ENCODE measurements at places on chromosomes 16 and 17.

- DNase-seq = no peak
These were observed 6.2 kb downstream of the RARA start for GRCh38 chr17:40315206-40315605.

- no peak for DNase-seq
These were observed 23.1 kb upstream of the C1QTNF8 start for GRCh38 chr16:1119129-1119528.

DNA sequence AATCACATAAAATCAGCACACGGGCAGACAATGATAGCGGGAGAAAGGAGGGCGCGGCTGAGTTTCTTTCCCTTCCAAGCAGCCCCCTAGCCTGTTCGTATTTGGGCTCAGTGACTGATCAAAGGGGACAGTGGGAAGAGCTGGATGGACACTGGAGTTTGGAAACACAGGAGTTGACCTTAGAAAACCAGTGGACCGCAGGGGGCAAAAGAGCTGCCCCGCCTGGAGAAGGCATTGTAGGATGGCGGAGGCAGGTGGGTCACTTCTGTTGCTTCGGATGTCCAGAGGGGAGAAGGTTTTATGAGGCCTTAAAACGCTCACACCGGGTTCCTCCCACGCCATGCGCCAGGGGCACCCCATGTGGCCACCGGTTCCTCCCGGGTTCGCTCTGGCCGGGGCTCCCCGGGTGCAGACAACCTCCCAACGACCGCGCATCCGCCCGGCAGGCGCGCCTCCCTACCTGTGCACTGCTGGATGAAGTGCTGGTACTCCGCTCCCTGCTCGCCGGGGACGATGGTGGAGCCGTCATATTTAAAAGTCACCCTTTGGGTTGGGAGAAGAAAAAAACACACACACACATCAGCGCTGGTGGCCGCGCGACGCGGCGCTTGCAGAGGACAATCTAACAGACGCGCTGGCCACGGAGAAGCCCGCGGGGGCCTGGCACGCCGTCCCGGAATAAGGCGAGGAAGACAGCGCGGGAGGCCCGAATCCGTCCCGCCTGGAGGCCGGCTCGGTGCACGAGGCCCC, 662 bp downstream of the COTL1 start:
- DNase-seq = no peak

DNA sequence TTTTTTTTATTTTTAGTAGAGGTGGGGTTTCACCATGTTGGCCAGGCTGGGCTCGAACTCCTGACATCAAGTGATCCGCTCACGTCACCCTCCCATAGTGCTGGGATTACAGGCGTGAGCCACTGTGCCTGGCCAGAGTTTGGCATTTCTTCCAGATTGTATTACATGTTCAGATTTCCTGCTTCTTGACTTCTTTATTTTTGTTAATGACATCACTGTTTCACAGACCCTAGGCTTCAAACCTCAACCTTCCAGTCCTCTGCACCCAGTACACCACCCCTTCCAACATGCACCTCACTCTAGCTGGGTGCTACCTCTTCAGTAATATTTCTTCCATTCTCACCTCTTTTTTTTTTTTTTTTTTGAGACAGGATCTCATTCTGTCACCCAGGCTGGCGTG, 53.6 kb upstream of the ZFHX3 start:
- DNase-seq = no peak

DNA sequence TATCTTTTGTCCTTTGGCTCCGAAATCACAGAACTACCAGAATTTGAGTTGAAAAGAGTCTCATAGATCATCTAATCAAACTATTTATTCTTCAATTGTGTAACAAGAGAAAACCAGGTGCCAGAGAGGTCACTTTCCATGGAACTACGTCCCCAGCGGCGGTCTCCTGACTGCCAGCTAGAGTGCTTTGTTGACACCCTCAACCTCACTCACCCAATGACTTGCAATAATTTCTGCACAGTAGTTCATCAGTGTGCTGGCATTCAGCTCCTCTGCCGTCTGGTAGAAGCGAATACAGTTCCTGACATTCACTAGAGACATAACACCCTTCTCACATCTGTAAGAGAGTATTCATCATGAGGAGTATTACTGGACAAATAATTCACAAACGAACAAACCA, 54.2 kb downstream of the ANKFY1 start:
- DNase-seq = no peak

DNA sequence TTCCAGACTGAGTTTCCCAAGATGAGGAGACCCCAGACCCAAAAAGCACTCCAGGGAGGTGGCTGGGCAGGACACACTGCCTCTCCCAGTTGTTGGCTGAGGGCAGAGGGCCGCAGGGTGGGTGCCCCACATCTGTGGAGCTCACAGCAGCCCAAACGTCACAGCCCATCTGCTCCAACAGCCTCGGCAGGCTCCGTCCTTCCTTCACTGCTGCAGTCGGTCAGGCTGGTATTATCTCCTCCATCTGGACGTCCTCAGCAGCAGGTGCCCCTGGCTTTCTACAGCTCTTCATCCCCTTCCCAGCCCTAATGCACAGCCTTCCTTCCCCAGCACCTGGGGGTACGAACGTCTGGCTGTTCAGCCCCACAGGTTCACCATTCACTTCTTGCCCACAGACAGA, 55.2 kb downstream of the PRMT7 start:
- DNase-seq = no peak

DNA sequence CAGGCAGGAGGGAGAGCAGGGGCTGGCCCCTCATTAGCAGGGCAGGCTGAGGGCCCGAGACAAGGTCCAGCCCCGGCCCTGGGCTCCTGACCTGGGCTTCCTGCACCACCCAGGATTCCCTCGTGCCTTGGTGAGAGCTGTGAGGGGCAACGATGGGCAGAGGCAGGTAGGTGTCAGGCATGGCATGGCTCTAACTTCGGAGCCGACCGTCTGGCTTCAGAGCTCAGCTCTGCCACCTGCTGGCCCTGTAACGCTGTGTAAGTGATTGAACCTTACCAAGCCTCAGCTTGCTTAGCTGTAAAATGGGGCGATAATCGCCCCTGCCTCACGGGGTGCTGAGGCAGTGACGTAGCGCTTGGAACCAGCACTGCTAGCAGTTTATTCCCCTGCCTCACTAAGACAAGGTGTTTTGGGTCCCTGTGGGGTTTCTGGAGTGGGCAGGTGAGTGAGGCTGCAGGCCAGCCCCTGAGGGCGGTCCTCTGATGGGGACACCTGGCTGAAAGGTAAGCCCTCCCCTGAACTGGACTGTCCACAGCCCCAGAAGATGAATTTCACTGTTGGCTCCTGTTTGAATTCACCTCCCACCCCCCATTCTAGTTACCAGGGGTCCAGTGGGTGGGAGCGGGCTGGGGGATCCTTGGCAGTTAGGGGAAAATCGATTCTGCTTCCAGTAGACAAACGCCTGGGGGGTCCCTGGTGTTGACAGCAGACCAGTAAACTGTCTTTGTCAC, 184.8 kb upstream of the GSE1 start:
- DNase-seq = peak; percentile 34

DNA sequence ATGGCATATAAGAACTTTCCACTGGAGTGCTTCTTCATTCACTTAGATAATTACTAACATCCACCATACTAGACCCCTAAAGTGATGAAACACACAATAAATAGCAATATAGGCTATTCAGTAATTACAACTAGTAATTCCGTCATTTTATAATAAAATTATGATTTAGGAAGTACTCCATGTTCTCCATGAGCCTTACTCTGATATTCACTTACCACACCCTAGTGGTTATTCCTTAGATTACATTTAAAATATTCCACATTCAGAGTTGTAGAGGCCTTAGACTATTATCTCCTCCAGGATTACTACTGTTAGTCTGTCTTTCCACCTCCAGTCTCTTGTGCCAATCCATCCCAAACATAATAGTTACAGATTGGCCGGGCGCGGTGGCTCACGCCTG, 62.4 kb downstream of the STH start:
- peak; percentile 44 for DNase-seq

DNA sequence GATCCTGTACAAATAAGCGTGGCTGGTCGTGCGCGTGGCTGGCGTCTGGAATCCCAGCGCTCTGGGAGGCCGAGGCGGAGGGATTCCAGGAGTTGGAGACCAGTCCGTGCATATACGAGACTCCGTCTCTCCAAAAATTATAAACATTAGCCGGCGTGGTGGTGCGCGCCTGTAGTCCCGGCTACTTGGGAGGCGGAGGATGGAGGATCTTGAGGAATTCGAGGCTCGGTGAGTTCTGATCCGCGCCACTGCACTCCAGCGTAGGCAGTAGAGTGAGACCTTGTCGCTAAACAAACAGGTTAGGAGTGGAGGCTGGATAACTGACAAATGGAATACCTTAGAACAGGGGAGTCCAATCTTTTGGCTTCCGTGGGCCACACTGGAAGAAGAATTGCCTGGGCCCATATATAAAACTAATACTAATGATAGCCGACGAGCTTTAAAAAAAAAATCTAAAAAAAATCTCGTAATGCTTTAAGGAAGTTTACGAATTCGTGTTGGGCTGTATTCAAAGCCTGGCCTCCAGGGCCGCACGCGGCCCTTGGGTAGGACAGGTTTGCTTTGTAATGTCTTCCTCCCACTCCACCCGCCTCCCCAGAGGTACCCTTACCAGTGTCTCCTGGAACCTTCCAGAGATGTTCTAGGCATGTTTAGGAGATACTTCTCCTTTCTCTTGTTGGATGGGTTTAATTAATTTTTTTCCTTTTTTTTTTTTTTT, 909 bp upstream of the RSL1D1 start:
- peak; percentile 43 for DNase-seq

GRCh38 chr16:48053418-48053745, 102.4 kb downstream of the ABCC12 start:
- peak; percentile 43 for DNase-seq

DNA sequence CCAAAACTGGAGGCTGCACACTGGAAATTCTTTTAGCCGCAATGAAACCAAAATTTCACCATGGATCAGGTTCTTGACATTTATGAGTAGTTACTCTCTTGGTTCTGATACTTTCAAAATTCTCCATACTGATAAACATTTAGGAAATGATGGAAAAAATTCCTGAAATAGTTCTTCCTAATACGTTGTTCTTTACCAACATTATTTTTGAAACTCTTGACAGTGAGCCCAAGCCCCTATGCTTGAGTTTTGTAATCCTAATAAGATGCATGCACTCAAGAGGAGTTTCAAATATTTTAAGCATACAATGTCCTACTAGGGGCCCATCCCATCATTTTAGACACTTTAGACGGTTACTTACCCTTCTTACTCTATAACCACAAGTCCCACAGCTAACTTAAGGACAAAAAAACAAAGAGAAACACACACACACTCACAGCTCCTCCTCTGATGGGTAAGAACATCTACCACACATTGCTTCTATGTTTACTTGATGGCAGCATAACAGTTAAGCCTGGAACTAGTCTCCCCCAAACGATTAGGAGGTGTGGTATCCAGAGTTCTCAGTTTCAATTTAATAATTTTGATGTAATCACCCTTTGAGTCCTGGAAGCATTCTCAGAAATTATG, 3.7 kb downstream of the VEZF1 start:
- peak; percentile 56 for DNase-seq

DNA sequence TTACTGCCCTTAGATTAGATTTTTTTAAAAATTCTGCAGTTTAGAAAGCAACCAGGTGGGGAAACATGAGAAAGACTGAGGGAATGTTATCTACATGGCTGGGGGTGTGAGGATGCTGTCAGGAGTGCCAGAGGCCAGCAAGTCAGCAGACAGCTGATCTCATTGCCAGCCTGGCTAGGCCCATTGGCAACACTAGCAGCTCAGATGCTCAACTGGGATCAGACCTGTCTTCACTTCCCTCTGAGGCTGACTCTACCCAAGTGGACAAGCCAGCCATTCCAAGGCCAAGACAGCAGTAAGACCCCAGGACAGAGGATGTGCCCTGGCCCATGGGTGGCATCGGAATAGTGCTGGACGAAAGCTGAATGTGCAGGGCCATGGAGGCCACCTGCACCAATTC, 96.2 kb downstream of the TMEM132E start:
- DNase-seq = no peak

- DNase-seq = no peak
These were observed 8.7 kb downstream of the ENDOV start for GRCh38 chr17:80423536-80424225.

GRCh38 chr17:75876938-75877751, 1.2 kb downstream of the TRIM47 start:
- DNase-seq = no peak

DNA sequence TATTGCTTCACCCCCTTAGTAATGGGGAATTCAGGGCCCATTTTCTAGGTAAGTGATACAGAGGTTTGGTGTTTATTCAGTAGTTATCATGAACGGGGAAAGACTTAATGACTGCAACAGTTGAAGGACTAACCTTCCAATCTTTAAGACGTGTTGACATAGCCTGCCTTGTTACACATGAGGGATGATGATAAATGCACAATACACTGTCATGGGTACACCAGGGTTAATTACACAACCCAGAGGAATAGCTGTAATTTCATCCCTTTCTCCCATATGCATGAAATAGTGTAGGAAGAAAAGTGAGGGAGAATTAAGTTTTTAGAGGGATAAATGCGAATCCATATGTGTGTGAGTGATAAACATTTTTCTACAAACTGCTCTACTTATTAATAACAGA, 10.7 kb downstream of the MYH4 start:
- DNase-seq = no peak

- DNase-seq = no peak
These were observed 13.0 kb downstream of the MGRN1 start for GRCh38 chr16:4637501-4638166.

GRCh38 chr17:31274252-31274651, 22.8 kb downstream of the OMG start:
- peak; percentile 92 for DNase-seq

GRCh38 chr16:50908468-50908867, 166.6 kb downstream of the CYLD start:
- no peak for DNase-seq

- DNase-seq = peak; percentile 70
These were observed 2.2 kb downstream of the SLC12A3 start for GRCh38 chr16:56866955-56867830.

- peak; percentile 37 for DNase-seq
These were observed 432.7 kb upstream of the ASIC2 start for GRCh38 chr17:33725675-33726271.

DNA sequence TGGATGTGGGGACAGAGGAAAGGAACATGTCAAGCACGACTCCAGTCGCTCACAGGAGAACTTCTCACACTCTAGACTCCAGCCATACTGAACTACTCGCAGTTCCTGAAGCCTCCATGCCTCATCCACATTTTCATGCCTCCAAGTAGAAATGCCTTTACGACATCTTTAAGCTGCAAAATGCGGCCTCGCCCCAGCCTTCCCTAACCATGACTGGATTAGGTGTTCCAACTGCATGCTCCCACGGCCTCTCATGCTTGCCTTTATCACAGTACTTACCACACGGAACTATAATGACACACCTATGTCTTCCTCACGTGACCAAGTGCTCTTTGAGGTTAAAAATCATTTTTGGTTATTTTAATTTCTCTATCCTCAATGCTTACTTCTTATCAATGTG, 23.9 kb downstream of the SMG6 start:
- DNase-seq = no peak

GRCh38 chr17:49512296-49513043, 17.4 kb downstream of the NGFR start:
- DNase-seq = no peak

GRCh38 chr17:70313086-70313852, 143.9 kb downstream of the KCNJ2 start:
- no peak for DNase-seq

DNA sequence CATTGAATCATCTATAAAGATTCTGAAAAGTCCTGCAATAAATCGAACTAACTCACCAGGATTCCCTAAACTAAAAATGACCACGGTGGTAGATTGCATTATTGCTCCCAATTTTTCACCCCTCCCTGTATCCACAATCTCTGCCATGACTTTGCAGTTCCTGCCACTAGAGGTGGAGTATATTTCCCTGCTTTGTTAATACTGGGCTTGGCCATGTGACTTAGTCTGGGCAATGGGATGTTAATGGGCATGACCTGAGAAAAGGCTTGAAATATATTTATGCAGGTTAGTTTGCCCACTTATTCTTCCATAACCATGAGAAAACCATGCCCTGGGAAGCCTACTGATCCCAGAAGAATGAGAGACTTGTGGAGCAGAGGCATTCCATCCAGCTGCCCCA, 59.1 kb downstream of the NOG start:
- no peak for DNase-seq

Data from cardiac muscle cell (in vitro differentiated cells and primary cell).